ENCODE measurements at places on chromosomes 4 and X.
A peak's percentile ranks its signal among the peaks of the same experiment; 100 is the strongest.

- no peak for DNase-seq
Observed at GRCh38 chr4:173642509-173642908, 112.5 kb upstream of the HAND2 start.

GRCh38 chrX:2974961-2975360 is 31.4 kb upstream of the ARSH start:
- no peak for DNase-seq

GRCh38 chr4:118557298-118557851 is 127.8 kb upstream of the METTL14 start:
- no peak for DNase-seq

DNA sequence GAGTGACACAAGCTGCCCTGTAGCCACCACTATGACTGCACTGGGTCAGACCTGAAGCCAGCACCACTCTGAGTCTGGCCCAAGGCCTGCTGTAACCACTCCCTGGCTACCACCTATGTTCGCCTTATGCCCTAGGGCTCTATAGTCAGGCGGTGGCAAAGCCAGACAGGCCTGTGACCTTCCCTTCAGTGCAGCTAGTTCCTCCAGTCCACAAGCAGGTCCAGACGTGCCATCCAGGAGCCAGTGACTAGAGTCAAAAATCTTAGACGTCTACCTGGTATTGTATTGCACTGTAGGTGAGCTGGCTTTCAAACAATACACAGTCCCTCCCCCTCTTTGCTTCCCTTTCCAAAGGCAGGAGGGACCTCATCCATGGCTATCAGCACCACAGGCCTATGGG is 54.0 kb upstream of the RNF128 start:
- no peak for DNase-seq

DNA sequence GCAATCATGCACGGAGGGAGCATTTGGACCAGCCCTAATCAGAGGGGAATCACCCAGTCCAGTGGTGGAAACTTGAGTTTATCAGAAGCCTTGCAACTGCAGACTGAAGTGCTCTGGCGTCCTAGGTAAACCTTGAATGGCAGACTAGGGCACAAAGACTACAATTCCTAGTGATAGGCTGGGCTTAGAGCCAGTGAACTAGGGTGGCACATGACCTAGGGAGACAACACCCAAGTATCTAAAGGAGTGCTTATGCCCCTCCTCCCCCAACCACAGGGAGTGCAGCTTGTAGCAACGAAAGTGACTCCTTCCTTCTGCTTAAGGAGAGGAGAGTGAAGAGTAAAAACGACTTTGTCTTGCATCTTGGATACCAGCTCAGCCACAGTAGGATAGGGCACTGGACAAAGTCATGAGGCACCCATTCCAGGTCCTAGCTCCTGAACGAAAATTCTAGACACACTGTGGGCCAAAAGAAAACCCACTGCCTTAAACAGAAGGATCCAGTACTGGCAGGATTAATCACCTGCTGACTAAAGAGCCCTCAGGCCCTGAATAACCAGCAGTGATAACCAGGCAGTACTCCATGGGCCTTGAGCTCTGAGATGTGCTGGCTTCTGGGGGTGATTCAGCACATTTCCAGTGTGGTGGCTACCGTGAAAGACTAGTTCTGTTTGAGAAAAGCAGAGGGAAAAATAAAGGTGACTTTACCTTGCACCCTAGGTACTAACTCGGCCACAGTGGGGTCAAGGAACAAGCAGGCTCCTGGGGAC is 58.7 kb upstream of the STARD8 start:
- DNase-seq = no peak

DNA sequence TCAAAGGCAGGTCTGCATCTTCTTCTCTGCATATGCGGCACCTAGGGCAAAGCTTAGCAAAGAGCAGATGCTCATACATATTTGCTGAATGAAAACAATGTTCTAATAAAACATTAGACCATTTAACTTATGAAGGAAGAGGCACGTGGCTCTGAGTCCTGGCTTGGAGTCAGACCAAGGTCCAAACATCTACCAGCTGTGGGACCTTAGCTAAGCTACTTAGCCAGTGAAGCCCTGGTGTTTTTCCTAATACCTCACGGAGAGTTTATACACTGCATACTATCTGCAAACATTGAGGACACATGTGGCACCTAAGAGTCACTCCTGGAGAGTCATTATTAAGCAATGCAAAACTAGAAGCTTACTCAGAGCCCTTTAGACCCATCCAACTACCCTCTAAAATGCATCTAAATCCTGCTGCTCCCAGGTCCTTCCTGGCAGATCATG is 9.0 kb downstream of the PDGFC start:
- DNase-seq = no peak

- DNase-seq = no peak
Observed at GRCh38 chrX:153924149-153924861, 1.8 kb downstream of the ARHGAP4 start.

- peak; percentile 16 for DNase-seq
Observed at GRCh38 chr4:94406668-94407437, 44.9 kb upstream of the PDLIM5 start.

DNA sequence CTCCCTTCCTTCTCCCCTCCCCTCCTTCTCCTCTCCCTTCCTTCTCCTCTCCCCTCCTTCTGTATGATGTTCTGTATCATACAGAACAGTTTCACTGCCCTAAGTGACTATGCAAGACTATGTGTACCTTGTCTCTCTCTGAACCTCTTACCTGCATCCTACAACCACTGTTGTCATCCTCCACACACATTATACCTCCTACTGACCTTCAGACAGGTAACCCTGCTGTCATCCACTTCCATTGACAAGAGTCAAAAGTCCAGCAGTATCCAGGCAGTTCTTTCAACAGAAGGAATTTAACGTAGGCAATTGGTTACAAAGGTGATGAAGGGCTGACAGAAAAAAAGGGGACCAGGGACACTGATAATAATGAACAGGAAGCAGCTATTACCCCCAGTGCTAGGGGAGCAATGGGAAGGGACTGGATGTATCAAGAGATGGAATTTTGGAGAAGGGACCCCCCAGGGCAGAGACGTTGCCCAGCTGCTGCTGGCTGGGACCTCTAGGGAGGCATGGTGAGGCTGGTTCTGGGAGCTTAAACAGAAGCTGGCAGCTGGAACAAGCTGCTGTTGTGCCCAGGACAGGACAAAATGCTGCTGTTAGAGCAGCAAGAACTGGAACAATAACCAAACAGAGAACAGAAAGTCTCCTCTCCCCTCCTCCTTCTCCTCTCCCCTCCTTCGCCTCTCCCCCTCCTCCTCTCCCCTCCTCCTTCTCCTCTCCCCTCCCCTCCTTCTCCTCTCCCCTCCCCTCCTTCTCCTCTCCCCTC is 84.7 kb downstream of the DCTD start:
- DNase-seq = no peak

GRCh38 chr4:123444290-123444731 is 47.7 kb downstream of the SPRY1 start:
- peak; percentile 20 for DNase-seq

GRCh38 chr4:52914051-52914605 is 52.0 kb downstream of the RASL11B start:
- DNase-seq = no peak

DNA sequence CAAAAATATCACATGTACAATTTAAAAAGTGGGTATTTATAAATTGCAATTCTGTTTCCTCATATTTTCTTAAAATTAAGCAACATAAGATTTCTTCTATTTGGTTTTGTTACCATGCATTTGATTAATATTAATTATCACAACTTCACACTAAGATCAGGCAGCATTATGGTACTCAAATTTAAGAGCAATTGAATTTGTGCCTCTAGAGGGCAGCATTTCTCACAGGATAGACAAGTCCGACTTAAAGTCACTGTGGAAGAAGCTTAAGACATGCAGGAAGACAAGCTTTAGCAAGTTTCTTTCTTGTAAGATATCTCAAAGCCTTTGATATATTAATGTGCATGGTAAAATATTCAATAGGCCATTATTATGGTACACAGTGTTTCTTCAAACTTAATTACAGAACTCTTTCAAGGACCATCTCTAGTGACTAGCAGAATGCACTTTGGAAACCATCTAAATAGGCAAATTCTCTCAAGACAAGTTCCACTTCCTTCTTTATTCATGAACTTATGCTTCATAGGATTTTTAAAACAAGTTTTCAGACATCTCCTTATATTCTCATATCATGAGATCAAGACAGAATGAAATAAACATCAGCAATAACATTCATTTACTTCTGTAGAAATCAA is 35.0 kb downstream of the FBXW7 start:
- no peak for DNase-seq

- no peak for DNase-seq
Observed at GRCh38 chr4:150593996-150594395, 12.0 kb downstream of the MAB21L2 start.

GRCh38 chrX:150058728-150059127 is 120.4 kb upstream of the EOLA2 start:
- DNase-seq = no peak

DNA sequence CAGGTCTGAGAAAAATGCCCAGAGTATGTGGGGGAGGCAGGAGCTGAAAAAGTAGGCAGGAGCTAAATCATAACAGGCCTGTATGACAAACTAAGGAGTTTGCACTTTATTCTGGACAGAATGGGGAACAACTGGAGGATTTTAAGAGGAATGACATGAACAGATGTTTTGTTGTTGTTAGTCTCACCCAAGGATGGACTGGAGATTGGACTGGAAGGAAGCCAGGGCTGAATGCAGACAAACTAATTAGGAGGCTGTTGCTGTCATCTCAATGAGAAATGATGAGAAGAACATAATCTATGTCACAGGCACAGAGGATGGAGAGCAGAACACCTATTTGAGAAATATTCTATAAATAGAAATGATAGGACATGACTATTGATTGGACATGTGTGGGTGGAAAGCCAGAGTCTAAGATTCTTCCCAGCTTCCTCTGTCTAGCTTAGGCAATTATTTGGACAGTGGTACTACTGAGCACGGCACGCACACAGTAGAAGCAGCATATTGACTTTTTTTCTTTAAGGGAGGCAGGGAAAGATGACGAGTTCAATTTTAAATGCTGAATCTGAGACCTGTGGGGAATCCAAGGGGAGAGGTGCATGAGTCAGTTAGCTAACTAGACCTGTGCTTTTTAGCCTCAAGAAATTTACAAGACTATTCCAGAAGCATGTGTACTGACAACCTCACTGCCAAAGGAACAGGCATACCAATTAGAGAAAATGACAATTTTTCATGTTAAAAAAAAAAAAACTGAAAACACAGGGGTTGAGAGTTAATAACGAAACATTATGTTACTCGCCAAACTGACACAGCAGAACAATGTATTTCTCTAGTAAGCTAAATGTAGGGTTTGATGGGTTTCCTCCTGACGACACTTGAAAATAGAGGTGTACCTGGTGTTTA is 963 bp upstream of the USO1 start:
- DNase-seq = no peak

DNA sequence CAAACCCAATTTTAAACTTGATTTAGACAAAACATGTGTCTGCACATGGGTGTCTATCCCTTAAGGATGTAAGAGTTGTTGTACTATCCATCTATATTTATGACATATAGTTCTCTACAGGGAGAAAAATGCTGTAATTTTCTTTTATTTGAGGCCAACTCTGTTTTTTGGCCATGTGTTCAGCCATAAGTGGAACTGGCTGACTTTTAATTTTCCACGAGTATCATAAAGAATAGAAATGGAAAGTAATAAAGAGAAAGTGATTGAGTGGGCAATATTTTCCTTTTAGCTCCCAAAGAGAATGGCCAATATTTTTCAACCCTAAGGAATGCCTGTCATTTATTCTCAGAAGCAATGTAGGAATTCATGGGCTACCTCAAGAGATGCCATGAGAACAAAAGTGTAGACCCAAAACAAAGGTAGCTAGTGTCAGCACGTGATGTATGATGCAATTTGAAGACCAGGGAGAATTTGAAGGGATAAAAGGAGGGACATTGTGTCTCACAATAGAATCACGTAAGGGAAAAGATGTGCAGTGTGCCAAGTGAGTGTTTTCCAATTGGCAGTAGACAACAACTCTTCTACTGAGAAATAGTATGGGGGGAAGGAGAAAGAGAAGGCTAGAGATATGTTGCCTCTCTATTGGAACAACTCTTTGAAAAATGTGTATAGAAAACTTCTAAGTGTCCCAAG is 27.8 kb upstream of the MXRA5 start:
- DNase-seq = no peak

GRCh38 chrX:139795196-139795595 is 87.2 kb upstream of the MCF2 start:
- DNase-seq = no peak

DNA sequence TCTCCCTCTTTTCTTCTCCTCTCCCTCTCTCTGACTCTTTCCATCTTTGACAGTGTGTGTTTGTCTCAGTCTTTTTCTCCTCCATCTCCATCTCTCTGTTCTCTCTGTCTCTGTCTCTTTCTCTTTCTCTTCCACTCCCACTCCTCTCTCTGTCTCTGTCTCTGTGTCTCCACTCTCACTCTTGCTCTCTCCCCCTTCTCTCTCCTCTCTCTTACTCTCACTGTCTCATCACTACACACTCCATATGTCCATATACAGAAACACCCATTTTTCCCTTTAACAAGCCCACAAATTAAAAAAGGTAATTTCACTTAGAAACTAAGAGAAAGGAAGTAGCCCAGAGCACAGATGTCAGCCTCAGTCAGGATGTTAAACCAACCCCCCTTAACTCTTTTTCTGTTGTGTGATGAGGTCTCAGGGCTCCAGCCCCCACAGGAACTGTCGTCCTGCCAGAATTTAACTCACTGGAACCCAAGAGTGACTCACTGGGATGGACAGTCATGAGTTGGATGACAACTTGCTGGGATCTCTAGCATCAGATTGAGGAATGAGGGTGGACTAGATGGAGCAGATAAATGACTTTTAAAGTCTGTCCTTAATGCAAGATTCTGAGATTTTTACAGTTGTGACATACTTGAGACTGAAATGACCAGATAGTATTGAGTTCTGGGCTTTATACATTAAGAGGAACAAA is 27.5 kb downstream of the OTUD6A start:
- no peak for DNase-seq

- no peak for DNase-seq
Observed at GRCh38 chr4:36328130-36328529, 46.7 kb downstream of the DTHD1 start.

- no peak for DNase-seq
Observed at GRCh38 chr4:129344058-129344457, 248.1 kb downstream of the C4orf33 start.

DNA sequence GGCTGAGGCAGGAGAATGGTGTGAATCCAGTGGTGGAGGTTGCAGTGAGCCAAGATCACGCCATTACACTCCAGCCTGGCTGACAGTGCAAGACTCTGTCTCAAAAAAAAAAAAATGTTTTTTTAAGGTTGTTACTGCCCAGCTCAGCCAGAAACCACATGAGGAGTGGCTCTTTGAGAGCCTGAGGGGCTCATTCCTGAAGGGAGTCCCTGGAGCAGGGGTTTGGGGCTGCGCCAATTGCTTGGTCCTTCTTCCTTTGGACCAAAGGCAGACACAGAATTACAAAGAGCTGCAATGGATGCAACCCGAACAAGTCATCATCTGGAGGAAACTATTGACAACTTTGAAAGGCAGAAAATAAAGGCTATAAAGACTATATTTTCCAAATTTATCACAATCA is 60.6 kb upstream of the WWC2 start:
- no peak for DNase-seq

DNA sequence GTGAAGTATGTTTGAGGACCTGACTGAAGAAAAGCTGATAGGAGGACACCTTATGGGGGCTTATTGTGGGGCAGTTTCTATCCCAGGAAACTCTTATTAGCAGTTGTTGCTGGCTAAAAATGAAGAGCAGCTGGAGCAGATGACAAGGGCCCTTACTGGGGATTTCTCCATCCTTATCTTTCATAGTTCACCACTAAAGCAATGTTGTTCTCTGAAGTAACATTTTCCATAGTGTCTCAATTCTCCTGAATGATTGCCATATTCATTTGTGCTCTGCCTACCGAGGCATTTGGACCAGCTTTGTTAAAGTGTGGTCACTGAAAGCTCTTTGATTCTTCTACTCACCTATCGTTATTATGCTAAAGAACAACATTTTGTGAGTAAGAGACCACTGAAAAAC is 7.7 kb downstream of the ENOX2 start:
- no peak for DNase-seq
